ENCODE measurements at places on chromosomes 7 and 10.

DNA sequence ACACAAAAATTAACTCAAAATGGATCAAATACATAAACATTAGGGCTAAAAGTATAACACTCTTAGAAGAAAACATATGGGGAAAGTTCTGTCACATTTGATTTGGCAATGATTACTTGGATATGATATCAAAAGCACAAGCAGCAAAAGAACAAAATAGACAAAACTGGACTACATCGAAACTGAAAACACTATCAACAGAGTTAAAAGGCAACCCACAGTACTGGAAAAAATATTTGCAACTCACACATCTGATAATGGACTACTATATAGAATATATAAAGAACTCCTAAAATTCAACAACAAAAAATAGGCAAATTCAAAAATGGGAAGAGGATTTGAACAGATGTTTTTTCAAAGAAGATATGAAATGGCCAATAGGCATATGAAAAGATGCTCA lies 51.0 kb downstream of the COA1 start:
- no peak for DNase-seq

DNA sequence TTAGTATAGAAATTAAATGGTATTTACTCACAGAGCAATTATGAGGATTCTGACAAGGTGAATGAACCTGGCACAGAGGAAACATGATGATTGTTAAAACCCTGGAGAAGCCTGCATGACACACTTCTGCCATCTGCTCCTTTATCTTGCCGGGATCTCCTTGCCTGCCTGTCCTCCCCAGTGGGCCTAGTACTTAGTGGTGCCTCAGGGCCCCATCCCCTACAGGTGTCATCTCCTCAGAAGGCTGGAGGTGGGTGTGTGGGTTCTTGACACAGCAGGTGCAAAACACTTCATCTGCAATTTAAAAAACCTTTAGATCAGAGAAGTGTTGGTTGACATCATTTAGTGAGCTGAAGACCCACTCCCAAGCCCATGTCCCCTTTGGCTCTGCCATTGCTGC lies 261.2 kb downstream of the ADRA2A start:
- DNase-seq = no peak

GRCh38 chr10:101221963-101222531 lies 7.2 kb downstream of the LBX1 start:
- DNase-seq = no peak

- DNase-seq = no peak
These were observed 847 bp downstream of the BTAF1 start for GRCh38 chr10:91924212-91925021.

All from Peyer's patch (tissue), 4 donors.